ENCODE measurements at places on chromosomes 7 and 10.

- no peak for DNase-seq
These were observed 81.6 kb upstream of the ANLN start for GRCh38 chr7:36308031-36308430.

DNA sequence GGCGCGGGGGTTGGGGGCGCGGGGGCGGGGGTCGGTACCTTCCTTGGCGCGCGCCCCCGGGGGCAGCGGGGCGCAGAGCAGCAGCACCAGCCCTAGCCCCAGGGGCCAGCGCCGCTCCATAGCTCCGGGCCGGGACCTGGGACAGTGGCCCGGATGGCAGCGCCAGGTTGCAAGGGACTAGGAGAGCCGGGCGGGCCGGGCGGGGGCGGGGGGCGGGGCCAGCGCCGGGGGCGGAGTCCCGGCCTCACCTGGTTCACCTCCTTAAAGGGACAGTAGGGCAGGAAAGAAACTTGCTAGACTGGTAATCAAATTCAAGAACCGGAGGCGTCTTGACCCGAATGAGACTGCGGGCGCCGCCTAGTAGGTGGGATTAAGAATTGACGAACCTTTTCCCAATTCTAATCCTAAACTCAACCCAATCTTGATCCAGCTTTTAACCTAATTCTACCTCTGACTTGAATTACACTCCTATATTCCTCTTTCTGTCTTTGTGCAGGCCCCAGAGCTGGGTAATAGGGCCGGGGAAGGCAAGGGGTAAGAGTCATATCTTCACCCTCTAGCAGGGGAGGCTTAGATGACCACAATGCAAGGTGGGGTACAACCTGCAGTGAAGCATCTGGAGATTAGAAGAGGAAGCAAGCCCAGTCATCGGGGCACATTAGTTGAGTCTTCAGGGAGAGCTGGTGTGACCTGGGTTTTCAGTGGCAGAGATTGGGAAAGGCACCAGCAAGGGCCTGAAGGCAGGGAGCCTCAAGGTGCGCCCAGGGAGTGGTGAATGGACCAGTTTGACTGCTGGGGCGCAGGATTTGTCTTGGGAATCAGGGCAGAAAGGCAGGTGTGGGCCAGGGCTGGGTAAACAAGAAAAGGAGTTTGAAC, at the start of gene EPHA1:
Gene EPHA1, minus strand, starts transcription at position 171 of the 876 bp plus-strand sequence. Its CDS starts 51 bp downstream, at position 120.
- no peak for DNase-seq

DNA sequence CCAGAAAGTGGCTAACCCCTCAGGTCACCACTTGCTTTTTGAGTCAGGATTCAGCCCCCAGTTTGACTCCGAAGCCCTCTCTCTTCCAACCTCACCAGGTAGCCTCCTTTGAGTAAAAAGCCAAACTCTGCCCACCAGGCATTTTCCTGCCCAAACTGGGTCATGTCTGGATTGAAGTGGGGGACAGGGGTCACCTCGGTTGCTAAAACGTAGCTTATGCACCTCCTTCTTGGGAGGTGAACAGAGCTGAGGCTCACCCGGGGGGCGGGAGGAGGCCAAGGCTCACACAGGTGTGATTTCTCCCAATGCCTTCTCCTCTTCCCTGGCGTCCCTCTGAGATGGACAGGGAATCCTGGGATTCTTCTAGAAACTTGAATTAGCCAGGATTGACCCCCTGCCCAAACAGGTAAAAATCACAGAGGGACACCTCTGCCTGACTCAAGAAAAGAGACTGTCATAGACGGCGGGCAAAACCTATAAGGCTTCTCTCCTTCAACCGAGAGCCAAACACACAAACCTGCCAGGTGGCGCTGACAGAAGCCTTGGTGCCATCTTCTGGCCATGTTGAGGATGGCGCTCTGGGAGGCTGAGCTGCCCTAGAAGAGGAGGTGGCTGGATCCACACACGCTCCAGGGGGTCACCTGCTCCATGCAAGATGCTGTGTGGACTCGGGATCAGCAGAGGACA, 51.6 kb downstream of the PRLHR start:
- DNase-seq: peak; percentile 29

GRCh38 chr7:39741942-39742623, 118.7 kb downstream of the RALA start:
- DNase-seq: peak; percentile 46

- no peak for DNase-seq
These were observed 572.2 kb downstream of the INHBA start for GRCh38 chr7:41130561-41131236.
